ENCODE measurements at places on chromosomes 6 and 20.

- no peaks in the 10 kb centered on the region for H3K27me3 ChIP-seq
- H3K27ac ChIP-seq = no peak overlapping the region
- no peak overlapping the region for H3K4me3 ChIP-seq
- no peak for DNase-seq
- H3K4me1 ChIP-seq = no peaks in the 10 kb centered on the region
Measured at GRCh38 chr6:154276810-154277628, 79.6 kb downstream of the IPCEF1 start.

DNA sequence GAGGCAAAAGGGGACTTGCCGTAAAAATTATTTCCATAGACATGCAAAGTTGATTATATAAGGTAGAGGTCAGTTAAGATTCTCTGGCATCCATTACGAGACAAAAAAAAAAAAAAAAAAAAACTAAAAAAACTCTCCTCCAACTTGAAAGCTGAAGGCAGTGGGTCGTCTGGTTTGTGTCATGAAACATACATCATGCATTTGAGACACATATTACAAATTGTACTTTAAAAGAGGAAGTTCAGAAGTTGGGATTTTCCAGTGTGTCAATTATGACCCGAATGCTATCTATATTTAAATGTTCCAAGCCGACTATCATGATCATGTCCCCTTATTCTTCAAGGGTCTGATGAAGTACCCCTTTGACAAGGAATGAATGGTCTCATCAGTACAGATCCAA is 125.1 kb downstream of the ZNF217 start:
- H3K27me3 ChIP-seq = no peaks in the 10 kb centered on the region
- H3K36me3 ChIP-seq = peaks cover 6% of the 10 kb centered on the region
- no peak overlapping the region for H3K27ac ChIP-seq
- H3K4me3 ChIP-seq = no peak overlapping the region
- no peak for DNase-seq
- no peaks in the 10 kb centered on the region for H3K4me1 ChIP-seq

DNA sequence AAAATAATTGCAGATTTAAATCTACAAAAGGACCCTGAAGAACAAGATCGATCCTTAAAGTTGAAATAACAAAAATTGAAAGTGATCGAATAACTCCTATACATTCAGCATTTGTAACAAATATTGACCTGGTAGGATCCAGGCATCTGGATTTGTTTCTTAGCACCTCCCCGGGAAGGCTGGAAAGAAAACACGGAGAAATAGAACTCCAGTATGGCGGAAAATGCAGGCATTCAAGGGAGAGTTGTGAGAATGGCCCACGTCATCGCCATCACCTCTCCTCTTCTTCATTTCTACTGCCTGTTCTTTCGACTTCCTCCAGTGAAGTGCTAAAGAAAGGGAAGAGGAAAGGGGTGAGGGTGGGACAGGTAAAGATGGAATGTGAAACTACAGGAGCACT is 242.3 kb upstream of the TFAP2D start:
- H3K4me1 ChIP-seq = no peaks in the 10 kb centered on the region
- DNase-seq = no peak
- no peak overlapping the region for H3K4me3 ChIP-seq
- no peak overlapping the region for H3K27ac ChIP-seq
- no peaks in the 10 kb centered on the region for H3K36me3 ChIP-seq

DNA sequence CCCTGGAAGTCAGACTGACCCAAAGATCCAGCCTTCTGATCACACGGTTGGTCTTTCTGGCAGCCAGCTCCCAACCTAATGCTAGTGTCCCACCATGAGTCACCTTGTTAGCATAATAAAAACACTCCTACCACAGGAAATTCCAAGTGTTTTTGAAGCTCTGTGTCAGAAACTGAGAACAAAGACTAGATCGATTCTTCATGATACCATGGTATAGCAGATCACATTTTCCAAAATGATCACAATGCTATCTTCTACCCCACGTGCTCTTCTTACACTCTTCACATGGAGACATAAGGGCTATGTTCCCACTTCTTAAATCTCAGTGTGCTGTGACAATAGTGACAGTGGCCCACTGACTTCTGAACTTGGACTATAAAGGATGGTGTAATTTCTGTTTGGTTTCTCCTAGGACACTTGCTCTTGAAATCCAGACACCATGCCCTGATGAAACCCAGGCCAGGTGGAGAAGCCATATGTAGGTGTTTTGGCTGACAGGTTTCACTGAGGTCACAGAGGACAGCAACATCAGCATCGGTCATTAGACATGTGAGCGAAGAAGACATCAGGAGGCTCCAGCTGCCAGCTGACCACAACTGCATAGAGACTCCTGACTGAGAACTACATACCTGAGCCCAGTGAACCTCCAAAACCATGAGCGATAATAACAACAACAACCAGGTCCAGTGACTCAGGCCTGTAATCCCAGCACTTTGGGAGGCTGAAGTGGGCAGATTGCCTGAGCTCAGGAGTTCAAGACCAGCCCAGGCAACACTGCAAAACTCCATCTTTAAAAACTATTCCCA is 57.5 kb downstream of the MKKS start:
- H3K4me3 ChIP-seq = no peak overlapping the region
- H3K27ac ChIP-seq = no peak overlapping the region
- H3K4me1 ChIP-seq = no peaks in the 10 kb centered on the region

DNA sequence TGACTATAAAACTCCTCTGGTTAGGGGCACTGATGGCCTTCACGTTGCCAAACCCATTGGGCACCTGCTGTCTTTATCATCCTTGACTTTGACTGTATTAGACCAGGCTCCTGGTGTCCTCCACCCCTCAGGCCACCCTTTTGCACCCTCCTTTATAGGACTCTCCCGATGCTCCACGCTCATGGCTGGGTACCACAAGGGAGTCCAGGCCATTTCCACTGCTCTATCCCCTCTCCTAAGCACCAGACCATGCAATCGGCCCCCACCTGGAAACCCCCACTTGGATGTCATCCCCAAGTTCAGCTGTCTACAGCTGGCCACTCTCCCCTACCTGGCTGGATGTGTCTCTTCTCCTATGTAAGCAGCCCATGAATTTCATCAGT is 115.2 kb downstream of the TOX2 start:
- DNase-seq = no peak
- no peak overlapping the region for H3K4me3 ChIP-seq
- peaks cover 13% of the 10 kb centered on the region for H3K36me3 ChIP-seq
- no peak overlapping the region for H3K27ac ChIP-seq
- peaks cover 18% of the 10 kb centered on the region for H3K27me3 ChIP-seq

GRCh38 chr20:54350415-54350814 is 125.0 kb upstream of the DOK5 start:
- H3K27ac ChIP-seq = no peak overlapping the region
- H3K36me3 ChIP-seq = no peaks in the 10 kb centered on the region
- no peak for DNase-seq
- H3K4me1 ChIP-seq = peaks cover 19% of the 10 kb centered on the region

- peaks cover 2% of the 10 kb centered on the region for H3K27me3 ChIP-seq
- peaks cover 15% of the 10 kb centered on the region for H3K36me3 ChIP-seq
- no peak for DNase-seq
- no peak overlapping the region for H3K4me3 ChIP-seq
Measured at GRCh38 chr6:169851641-169852503, 100.5 kb downstream of the ERMARD start.

GRCh38 chr6:159103396-159104162 is 58.8 kb upstream of the TAGAP start:
- H3K36me3 ChIP-seq = no peaks in the 10 kb centered on the region
- no peak overlapping the region for H3K27ac ChIP-seq
- H3K27me3 ChIP-seq = peaks cover 4% of the 10 kb centered on the region
- H3K4me3 ChIP-seq = no peak overlapping the region

DNA sequence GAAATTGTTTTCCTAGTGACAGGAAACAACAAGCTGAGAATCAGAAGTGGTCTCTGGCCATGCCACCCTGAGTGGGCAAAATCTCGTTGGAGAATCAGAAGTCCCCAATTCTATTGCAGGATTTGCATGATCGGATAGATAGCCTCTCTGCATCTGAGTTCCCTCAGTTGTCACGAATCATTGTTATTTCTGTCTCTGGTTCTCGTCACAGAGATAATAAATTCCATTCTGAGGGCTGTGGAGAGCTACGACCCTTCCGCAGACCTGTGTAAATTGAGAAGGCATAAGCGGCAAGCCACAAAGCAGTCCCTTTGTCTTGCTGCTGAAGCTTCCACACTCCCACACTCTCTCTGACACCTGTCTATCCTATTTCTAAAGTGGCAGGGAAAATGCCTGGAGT is 102.4 kb upstream of the CNR1 start:
- no peak for DNase-seq
- H3K4me1 ChIP-seq = peaks cover 1% of the 10 kb centered on the region
- no peaks in the 10 kb centered on the region for H3K36me3 ChIP-seq
- no peak overlapping the region for H3K4me3 ChIP-seq
- no peak overlapping the region for H3K27ac ChIP-seq
- no peaks in the 10 kb centered on the region for H3K27me3 ChIP-seq

GRCh38 chr6:140175486-140175885 is 801.0 kb upstream of the CITED2 start:
- no peaks in the 10 kb centered on the region for H3K4me1 ChIP-seq
- H3K27ac ChIP-seq = no peak overlapping the region

DNA sequence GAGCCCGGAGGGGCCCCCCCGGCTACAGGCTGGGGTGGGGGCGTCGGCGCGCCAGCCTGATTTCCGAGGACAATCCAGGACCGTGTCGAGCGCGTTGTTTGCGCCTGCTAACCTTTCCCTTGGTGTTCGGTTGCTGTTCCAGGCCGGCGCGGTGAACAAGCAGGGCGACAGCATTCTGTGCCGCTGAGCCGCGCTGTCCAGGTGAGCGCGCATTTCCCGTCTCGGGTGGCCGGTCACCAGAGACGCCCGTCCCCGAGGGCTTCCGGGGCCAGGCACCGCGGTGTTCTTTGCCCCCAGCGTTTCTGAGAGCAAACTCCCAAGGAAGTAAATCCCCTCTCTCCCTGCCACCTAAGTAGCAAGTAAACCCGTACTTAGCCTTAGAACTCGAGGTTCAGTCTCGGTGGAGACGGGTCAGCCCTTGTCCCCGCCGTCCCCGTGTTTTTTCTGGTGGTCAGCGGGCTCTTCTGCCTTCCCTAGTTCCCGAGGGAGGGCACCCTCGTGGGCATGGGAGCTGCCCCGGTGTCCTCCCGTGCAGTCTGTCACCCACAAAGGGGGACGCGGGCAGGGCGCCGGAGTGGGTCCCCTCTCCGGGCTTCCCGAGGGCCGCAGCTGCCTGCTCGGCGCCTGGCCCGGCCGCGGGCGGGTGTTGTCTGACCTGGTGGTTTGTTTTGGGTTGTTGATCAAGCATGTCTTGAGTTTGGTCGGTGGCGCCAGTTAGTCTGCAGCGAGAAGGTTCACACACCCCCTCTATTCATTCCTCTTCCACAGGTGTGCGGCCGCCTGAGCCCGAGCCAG is 1.5 kb downstream of the ID4 start:
- H3K27me3 ChIP-seq = peaks cover 1% of the 10 kb centered on the region
- peak overlapping the region; percentile 92 for H3K4me3 ChIP-seq
- no peak overlapping the region for H3K27ac ChIP-seq
- DNase-seq = peak; percentile 54
- peaks cover 7% of the 10 kb centered on the region for H3K4me1 ChIP-seq
- no peaks in the 10 kb centered on the region for H3K36me3 ChIP-seq

DNA sequence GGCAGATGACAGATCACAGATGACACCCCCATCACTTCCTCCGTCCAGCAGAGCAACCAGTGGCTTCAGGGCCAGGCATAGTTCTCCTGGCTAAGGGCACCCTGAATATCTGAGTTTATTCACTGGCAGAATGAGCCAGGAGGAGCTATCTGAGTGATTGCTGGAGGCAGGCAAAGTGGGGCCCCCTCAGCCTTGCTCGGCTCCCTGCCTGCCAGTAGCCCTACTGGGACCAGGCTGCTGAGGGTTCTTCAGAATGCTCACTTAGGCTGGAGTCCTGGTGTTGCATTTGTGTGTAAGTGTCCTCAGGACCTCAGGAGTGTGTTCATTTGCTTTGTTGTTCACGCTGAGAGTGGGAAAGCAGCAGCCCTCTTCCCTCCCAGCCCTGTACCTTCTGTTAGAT is 31.2 kb downstream of the CHMP4B start:
- no peak for DNase-seq
- H3K27me3 ChIP-seq = peaks cover 4% of the 10 kb centered on the region
- peaks cover 31% of the 10 kb centered on the region for H3K4me1 ChIP-seq

- no peak overlapping the region for H3K27ac ChIP-seq
- H3K4me3 ChIP-seq = no peak overlapping the region
- DNase-seq = no peak
- H3K36me3 ChIP-seq = no peaks in the 10 kb centered on the region
- H3K4me1 ChIP-seq = peaks cover 19% of the 10 kb centered on the region
Measured at GRCh38 chr20:1336699-1337367, 7.9 kb upstream of the SDCBP2 start.

GRCh38 chr6:157527471-157527907 is 146.5 kb downstream of the ZDHHC14 start:
- DNase-seq = no peak
- H3K36me3 ChIP-seq = peaks cover 4% of the 10 kb centered on the region
- H3K4me3 ChIP-seq = no peak overlapping the region
- H3K4me1 ChIP-seq = peaks cover 17% of the 10 kb centered on the region
- no peak overlapping the region for H3K27ac ChIP-seq

DNA sequence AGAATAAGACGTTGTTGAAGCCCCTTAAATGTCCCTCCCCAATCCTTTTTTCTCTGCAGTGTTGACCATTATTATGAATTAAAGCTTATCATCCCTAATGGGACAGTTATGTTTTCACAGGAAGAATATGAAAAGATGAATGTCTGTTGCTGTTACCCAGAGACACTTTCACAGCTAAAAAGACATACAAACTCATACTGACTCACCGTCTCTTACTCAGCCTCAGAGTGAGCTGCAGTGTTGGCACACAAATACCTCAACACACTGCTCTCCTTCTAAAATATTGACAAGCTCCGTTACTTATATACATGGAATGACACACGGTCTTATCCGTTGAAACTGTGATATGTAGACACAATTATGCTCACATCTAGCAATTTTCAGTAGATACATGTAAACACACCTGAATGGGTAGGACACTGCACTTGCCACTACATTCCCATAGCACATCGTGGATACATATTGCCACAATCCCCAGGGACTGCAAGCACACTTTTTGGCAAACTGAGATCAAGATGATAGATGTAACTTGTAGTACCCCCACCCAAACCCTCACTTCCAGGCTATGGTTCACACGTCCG is 9.6 kb upstream of the SAPCD1 start:
- no peak overlapping the region for H3K27ac ChIP-seq
- no peak overlapping the region for H3K4me3 ChIP-seq
- no peaks in the 10 kb centered on the region for H3K36me3 ChIP-seq
- peaks cover 2% of the 10 kb centered on the region for H3K27me3 ChIP-seq

Data from glutamatergic neuron (in vitro differentiated cells).